ENCODE measurements at places on chromosomes 2 and 18.

DNA sequence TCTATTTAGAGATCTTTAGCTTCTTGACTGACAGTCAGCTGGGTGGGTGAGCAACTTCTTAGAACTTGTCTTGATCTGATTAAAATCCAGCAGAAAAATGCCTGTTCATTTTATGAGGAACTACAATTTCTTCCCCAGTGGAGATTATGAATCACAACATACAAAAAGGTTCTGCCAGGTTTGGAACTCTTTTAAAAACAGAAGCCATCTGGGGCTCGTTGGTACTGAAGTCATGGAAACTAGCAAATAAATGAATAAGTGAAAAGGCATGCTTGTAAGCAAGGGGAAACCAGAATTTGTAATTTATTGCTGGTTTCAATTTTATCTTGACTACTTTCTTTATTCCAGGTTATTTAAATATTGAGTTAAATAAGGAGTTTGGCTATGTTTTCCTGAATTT is 767.4 kb downstream of the MBD2 start:
- no peak for DNase-seq

DNA sequence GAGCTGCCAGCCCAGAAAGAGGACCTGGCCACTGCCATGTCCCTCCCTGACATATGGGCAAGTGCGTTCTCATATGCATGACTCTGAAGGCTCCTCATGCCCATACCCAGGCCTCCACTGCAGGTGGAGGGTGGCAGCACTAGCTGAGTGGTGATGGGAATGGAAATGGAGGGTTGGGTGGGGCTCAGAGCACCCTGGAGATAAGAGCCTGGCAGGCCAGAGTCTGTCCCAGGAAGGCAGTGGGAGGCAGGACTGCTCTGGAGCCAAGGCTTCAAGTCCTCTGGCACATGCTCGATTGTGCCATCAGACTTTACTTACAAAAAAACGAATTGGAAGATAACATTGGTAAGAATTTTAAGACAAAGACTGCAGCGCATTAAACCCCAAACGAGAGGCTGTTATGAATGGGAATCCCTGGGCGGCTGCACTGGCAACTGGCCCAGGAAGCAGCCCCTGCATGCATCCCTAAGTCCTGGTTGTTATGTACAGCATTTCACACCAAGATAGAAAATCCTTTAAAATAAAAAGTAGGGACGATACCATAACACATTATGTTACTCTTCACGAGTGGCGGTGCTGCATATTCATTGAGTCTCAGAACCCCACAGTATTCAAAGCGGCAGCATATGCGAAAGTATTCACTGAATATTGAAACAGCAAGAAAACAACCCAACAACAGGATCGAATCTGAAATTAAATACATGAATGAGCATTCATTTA is 81.7 kb upstream of the FAM98A start:
- no peak for DNase-seq

GRCh38 chr2:237967463-237967951 is 693 bp downstream of the UBE2F start:
- DNase-seq: no peak

GRCh38 chr2:233798335-233799086 is 20.4 kb downstream of the MROH2A start:
- DNase-seq: no peak

- DNase-seq: no peak
Measured at GRCh38 chr18:79779021-79779699, 18.6 kb upstream of the KCNG2 start.

- no peak for DNase-seq
Measured at GRCh38 chr2:235647264-235647663, 153.4 kb downstream of the AGAP1 start.

DNA sequence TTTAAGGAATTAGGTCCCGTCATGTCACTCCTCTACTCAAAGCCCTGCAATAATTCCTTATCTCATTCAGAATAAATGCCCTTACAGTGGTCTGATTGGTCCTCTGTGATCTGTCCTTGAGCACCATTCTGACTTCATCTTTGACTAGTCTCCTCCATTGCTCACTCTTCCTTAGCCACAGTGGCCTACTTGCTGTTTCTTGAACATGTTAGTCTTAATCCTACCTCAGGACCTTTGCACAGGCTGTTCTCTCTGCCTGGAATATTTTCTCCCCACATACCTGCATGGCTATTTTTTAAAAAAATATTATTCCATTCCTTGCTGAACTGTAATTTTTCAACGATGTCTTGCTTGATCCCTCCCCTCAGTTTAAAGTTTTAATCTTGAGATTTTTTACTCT is 48.0 kb downstream of the QPCT start:
- DNase-seq: no peak

DNA sequence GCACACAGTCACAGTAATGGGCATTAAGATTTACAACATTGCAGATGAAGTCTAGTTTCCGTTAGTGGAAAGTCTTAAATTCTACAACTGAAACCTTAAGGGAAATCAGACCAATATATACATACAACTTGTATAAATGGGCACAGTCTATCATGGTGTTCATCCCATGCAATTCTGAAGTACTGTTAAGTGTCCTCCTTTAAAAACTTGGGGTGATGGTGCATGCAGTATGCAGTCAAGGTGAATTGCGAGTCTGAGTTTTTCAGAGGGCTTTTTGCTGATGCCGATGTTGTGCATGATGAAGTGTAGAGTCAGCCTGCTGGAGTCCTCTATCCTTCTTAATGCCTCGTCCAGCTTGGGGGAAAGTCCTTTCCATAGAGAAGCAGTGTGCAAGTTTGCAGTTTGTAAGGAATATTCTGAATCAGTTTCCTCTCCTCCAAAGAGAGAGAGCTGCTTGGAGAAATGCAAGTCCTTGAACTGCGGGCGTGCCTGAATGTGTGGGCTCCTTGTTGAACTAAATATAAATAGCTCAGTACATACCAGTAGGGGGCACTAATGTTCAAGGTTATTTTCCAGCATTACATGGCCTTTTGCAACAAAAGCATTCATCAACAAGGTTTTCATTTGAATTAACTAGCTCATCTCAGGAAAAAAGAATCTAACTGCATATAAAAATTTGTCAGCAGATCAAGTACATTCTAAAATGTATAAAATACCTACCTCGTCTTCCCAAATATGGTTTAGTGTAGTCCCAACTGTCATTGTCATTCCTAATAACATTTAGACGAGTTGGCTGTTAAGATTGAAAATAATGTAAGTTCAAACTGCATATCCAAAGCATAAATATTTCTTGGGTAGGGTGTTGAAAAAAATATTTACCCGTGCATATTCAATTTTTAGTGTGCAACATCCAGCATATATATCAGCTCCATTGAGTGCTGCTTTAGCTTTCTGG is 21.3 kb downstream of the HNRNPLL start:
- peak; percentile 59 for DNase-seq

Data from AG09319 (cell line).